ENCODE measurements at places on chromosomes 2 and 18. TPM values are rescaled to one million over a fixed set of nuclear protein-coding genes. Genes with fewer than 3 reads are reported as not detected.

DNA sequence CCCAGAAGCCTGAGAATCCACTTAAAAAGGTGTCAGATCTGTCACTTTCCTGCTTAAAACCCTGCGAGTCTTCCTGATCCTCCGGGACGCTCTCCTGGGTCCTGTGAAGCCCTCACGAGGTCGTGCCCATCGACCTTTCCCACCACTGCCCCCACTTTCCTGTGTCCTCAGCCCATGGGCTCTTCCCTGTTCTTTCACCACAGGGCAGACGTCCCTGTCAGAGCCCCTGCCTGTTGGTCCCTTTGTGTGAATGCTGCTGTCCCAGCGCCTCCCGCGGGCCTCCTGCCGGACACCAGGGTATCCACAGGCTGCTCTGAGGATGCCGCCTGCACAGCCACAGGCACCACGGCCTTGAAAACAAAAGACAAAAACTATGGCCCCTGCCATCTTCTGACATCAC lies 125.6 kb downstream of the TMEM18 start:
- DNase-seq: no peak

- no peak for DNase-seq
Measured at GRCh38 chr2:70686577-70687460, 81.2 kb downstream of the ADD2 start.

- DNase-seq: no peak
Measured at GRCh38 chr18:21684731-21685130, 19.8 kb downstream of the ABHD3 start.

DNA sequence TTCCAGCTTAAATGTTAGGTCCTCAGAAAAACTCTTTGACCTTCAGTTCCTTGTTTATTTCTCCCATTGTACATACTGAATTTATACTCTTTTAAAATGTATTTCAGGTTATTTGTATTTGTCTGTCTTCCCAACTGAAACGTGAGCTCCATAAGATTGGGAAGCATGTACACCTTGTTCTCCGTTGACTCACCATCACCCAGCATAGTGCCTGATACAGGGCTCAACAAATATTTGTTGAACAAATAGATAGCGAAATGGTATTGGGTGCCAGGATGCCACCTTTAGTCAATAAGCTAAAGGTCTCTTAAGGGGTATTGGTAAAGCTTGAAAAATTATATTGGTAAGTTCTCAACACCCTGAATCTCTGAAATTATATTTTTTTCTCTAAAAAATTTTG lies 1841.3 kb upstream of the CELF4 start:
- DNase-seq: no peak

- DNase-seq: no peak
Measured at GRCh38 chr2:9709539-9710285, 78.9 kb upstream of the YWHAQ start.

DNA sequence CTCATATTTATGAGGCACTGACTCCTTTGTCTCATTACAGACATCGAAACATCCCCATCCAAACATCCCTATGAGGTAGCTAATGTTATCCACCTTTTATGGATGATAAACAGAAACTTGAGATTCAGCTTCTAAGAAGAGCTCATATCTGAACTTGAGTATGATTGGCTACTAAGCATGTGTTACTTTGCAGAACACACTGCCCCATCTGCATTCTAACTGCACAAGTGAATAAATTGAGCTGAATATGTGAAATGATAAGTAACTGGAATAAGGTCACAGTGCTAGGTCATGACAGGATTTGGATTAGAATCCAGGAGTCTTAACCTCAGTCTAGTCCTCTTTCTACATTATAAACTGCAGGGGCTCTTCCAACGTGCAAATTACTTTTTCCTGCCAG lies 172.7 kb downstream of the SETBP1 start:
- DNase-seq: no peak

DNA sequence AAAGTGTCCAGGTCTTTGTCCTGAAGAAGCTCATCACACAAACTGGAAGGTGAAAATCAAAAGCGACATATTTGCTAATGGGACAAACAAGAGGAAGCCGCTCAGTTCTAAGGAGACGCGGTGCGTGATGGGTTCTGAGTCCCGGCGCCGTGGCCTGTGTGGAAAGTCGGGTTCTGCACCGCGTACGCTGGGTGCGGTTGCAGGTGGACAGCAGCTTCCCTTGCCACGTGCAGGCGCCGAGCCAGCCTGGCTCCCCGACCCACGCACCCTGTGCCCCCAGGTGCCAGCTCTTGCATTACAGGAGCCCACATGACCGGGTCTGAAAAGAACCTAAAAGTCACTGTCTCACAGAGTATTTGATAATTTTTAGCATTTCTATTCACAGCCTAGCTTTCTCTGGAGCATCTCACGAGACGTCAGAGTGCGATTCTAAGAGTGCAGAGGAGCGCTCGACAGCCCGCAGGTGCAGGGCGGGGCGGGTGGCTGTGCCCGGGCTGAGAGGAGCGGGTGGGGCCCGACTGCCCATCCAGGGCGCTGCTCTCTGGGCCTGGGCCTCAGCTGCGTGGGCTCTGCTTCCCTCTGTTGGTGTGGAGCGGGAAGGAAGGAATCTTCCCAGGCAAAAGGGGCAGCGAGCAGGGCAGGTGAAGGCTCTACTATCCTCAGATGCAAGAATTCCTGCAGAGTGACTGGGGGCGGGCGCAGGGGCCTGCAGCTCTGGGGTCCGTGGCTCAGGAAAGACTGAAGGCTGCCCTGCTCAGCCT lies 39.4 kb downstream of the MYT1L start:
- DNase-seq: no peak

- DNase-seq: no peak
Measured at GRCh38 chr2:3396920-3397559, 17.5 kb downstream of the TRAPPC12 start.

- DNase-seq: no peak
Measured at GRCh38 chr2:10402062-10402585, 46.0 kb downstream of the ODC1 start.

DNA sequence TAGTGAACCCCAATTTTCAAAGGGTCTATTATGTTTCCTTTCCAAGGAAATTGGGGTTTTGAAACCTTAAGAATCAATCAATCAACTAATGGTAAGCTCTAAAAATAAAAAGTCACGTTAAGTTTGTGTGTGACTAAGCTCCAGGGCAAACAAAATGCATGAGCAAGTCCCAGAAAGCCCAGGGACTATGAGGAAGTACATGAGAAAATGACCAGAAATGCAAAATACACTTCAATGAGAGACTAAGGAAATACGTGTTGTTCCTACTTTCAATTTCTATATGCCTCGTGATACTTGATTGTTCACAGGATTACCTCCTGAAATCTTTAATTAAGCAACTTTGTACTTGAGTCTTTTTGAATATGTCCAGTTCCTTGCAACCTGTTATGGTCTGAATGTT lies 684.4 kb upstream of the SYT4 start:
- DNase-seq: no peak

GRCh38 chr2:100321179-100321865 lies 979 bp downstream of the LONRF2 start:
- DNase-seq: peak; percentile 65

DNA sequence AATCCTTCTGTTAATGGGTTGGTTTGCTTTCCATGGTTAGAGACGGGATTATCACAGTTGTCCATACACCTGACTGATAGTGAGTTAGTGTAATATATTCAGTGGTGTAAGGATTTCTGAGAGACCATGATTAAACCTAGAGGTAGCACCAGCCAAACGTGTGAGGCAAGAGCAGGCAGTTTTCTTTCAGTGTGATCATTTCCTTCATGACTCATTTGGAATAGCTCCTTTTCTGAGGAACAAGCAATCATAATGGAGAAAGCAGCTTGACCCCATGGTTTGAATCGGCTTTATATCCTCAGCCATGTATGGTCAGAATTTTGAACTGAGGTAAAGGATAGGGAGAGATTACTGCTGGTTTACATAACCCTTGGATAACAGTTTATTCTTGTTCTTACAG lies 2.9 kb downstream of the MXD1 start:
- no peak for DNase-seq

The TMEFF2 gene
- total RNA-seq: 0.69 TPM

The LAMA3 gene
- total RNA-seq: 105 TPM

The GALNT3 gene
- 25.9 TPM for total RNA-seq

The COL3A1 gene
- total RNA-seq: 113 TPM

The XDH gene
- not detected for total RNA-seq

All from upper lobe of left lung (tissue), 6 donors.